Stimulated activated naive B cell treated with anti-CD40 and anti-IgM and Interleukin-4, amounts not matched to agents 10 μg/mL and 1 μg/mL and 100 μg/mL, for 72 hours (primary cell): ENCODE measurements at places on chromosomes 11 and 22.
A peak's percentile ranks its signal among the peaks of the same experiment; 100 is the strongest.

GRCh38 chr11:5280582-5281102 lies 10.9 kb upstream of the HBE1 start:
- peak; percentile 3 for DNase-seq

DNA sequence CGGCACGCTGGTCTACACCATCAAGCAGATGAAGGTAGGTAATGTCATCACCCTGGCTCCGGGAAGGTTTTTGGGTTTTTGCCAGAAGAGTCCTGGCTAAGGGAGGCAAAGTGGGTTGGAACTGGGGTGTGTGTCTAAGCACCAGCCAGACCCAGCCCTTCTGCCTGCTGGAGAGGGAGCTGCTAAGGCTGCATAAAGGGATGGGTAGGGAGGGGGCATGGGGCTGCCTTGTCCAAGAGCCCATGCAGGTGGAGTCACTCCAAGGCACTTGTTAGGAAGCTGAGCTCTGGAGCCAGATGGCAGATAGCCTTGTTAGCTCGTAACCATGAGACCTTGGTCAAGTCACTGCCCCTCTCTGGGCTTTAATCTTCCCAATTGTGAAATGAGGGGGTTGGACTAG lies 48.0 kb downstream of the TIMP3 start:
- no peak for DNase-seq

GRCh38 chr11:83427501-83427900 lies 141.3 kb upstream of the CCDC90B start:
- no peak for DNase-seq

DNA sequence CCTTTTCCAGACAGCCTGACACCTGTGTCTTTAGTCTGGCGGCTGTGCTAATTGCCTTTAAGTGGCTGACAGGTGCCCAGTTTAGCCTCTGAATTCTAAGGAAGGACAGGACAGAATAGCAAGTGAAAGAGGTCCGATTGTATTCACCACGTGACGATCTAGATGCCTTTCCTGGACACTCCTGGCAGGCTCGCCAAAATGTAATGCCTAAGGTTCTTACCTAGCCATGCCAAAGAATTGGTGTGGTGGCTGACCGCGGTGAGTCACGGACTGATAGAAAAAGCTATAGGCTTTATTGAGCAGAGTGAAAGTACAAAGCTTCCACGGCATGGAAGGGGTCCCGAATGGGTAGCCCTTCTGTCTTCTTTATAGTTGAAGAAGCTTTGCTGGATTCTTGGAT lies 26.7 kb downstream of the ANKRD42 start:
- no peak for DNase-seq
